ENCODE measurements at places on chromosomes 1 and 21. TPM values are rescaled to one million over a fixed set of nuclear protein-coding genes. Genes with fewer than 3 reads are reported as not detected.

UBIAD1 gene
- total RNA-seq, result 12.4 TPM

- DNase-seq, result no peak
These were observed 16.5 kb downstream of the SLC27A3 start for GRCh38 chr1:153791648-153792253.

L1TD1 gene
- total RNA-seq, result 6.9 TPM

DENND2D gene
- 63.5 TPM for total RNA-seq

Measured in left colon (tissue), 2 donors.